ENCODE measurements at places on chromosomes 11 and 22.
A peak's percentile ranks its signal among the peaks of the same experiment; 100 is the strongest.

GRCh38 chr11:1353383-1354124, 36.2 kb upstream of the BRSK2 start:
- DNase-seq, result no peak

- no peak for DNase-seq
Measured at GRCh38 chr11:101046947-101047346, 82.7 kb downstream of the PGR start.

DNA sequence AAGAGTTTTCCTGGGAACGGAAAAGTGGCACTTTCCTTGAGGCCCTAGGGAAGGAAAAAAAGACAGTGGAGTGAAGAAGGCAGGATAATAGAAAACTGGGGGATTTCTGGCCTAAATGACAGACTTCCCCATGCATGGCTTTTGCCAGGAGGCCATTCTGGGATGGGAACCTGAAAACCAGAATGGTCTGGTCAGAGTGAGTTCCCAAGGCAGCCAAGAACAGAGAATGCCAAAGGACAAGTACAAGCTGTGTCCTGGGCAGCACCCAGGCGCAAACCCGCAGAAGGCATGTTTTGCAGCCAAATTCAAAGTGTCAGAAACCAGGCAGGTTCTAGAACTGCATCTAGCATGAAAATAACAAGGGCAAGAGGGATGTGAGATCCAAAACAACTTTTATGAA, 162.4 kb downstream of the SPON1 start:
- no peak for DNase-seq

DNA sequence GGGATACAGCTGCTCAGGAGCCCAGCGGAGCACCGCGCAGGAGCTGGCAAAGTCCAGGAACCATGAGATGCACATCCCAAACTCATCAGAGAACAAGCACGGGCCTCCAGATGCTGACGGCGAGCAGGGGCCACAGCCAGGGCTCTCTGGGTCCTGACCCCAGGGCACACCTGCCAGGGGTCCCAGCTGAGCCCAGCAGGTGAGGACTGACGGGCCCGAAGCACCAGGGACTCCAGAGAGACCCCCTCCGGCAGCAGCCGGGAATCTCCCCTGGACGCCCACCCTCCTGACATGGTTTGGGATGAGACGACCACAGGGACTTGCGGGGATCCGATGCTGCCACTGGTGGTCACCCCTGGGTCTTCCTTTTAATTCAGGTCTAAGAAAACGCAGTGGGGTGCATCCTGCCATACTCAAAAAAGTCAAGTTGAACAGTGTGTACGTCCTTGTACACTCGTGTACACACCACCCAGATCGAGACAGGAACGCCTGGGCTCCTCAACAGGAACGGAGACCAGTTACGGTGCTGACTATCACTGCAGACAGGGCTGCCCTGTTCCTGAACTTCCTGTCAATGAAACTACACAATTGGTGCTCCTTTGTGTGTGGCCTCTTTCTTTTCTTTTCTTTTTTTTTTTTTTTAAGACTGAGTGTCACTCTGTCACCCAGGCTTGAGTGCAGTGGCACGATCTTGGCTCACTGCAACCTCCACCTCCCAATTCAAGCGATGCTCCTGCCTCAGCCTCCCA, 21.9 kb downstream of the TTLL8 start:
- no peak for DNase-seq

DNA sequence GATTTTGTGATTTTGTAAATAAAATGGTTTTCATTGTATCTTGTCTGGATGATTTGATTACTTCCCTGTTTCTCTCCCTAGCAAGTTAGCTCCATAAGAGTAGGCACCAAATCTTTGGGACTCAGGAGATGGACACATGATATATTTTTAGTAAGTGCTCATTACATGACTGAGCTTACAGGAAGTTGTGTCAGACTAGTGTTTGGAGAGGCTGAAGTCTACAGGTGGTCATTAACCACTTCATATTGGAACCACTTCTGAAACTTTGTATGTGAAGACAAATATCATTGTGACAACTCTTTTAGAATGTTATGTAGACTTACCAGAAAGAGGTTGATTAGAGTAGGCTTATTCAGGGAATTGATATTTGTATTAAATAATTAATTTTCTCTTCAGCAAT, 19.1 kb downstream of the ARHGAP42 start:
- no peak for DNase-seq

GRCh38 chr22:45485261-45485660, 17.4 kb upstream of the FBLN1 start:
- DNase-seq, result no peak

- no peak for DNase-seq
Measured at GRCh38 chr11:117226388-117227385, 5.2 kb downstream of the PCSK7 start.

DNA sequence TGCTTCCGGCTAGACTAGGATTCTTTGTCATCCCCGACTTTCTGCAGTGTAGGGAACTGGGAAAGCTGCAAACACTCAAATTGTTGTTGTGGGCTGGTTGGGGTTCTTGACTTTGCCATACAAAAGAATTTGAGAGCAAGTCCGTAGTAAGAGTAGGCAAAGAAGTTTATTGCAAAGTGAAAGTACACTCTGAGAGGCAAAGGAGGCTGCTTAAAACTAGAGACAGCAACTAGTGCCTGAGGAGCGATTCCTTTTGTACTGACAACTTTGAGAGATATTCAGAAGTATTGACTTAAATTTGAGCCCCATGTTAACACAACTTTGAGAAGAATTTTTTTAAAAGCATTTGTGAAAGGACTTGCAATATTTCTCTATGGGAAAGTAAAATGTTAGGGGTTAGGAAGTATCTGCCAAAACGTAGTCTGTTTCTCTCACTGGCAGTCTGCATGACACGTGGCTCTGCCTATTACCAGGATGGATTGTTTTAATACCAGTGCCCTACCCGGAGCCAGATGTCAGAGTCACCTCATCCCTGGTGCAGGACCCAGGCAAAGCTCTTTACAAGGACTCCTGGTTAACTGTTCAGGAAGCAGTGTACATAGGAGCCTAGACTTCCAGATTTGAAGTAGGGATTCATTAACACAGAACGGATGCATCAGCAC, 85.0 kb upstream of the CLPB start:
- no peak for DNase-seq

DNA sequence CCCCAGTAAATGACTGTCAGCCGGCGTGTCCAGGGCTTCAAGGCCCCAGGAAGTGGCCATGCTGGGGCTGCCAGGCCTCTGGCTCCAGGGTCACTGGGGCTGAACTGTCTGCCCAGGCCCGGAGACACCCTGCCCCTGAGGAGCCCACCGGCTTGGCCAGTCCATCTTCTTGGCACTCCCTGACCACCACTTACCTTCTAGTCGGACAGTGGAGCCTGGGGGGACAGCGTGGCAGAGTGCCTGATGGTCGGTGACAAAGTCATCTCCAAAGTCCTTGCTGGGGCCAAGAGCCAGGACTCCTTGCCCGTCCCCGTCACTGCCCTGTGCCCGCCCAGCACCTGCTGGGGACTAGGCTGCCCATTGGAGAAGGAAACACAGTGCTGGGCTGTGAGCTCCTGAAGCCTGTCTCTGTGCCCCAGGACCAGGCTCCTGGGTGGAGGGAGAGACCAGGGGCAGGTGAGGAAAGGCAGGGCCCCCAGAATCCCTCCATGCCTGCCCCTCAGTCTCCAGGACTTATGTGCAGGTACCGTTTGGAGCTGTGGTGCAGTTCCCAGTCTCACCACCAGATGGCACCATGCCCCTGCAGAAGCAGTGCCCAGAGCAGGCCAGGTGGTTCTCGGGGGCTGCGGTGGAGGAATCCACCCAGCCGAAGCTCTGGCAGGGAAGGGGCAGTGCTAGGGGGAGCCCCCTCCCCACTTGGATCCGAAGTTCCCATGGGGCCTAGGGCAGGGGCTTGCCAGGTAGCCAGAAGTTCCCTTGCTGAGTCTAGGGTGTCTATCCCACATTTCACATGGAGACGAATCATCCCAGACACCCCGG, 6.0 kb upstream of the CCDC188 start:
- peak; percentile 71 for DNase-seq

- DNase-seq, result no peak
Measured at GRCh38 chr22:40449676-40450035, 79.3 kb downstream of the SGSM3 start.

Measured in activated CD8-positive, alpha-beta memory T cell treated with anti-CD3 and anti-CD28 coated beads for 4 hours (primary cell).